Activated T-helper 1 cell treated with anti-CD3 and anti-CD28 coated beads, Interleukin-2, amount 50 U/mL, for 16 hours (primary cell): ENCODE measurements at places on chromosomes 4 and X.

DNA sequence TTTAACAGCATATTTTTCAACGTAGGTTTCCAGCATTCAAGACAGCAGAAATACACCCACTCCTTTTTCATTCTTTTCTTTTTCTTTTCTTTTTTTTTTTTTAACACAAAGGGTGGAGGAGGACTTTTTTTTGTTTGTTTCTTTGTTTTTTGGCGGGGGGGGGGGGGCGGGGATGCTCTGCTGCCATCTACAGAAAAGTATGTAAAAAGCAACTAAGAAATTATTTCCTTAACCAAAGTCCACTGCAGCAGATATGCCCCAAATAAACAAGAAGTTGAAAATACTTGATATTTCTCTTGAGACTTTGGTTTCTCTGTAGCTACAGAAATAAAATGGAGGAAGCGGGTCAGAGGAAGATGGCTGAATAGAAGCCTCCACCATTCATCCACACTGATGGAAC, 63.2 kb upstream of the PBDC1 start:
- DNase-seq, result no peak

- DNase-seq, result no peak
Observed at GRCh38 chr4:100869276-100869675, 351.5 kb upstream of the EMCN start.

GRCh38 chr4:98027827-98028226, 115.4 kb downstream of the STPG2 start:
- DNase-seq, result no peak

- DNase-seq, result no peak
Observed at GRCh38 chrX:10725071-10725470, 104.7 kb upstream of the MID1 start.

DNA sequence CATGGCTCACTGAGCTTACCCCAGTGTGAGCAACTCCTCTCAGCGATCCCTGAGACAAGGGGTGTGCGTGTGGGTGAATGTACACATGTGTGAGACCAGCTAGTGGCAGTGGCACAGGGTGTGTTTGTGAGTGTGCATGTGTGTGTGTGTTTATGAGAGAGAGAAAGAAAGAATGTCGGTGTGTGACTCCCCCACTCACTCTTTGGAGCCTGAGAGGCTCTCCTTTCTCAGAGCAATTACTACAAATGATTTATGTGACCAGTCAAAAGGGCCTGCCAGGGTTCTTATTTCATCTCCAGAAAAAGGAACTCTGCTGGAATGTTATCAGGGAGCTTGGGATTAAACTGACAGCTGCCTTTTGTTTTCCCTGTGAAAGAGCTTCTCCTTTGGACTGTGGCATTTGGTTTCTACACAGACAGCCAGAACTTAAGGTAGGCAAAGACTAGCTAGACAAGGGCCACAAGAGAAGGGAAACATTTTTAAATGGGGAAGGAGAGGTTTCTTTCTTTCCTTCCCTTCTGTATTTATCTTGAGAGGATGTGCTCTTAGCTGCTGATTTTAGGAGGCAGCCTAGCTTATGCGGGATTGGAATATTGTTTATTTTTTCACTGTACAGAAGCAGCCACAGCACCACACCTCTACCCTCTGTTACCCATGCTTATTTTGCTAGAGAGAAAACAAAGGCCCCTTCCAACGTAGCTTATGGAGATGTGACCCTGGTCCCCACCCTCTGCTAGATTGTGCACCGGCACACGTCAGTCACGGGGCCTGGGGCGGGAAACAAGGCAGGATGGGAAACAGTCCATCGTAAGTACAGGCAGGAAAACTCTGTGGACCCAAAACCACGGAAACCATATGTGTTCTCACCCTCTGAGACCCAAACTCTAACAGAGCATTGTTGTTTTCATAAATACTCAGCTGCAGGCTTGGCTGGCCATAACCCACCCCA, 143.5 kb downstream of the MGST2 start:
- DNase-seq, result no peak
